ENCODE measurements at places on chromosomes 5 and 9.

DNA sequence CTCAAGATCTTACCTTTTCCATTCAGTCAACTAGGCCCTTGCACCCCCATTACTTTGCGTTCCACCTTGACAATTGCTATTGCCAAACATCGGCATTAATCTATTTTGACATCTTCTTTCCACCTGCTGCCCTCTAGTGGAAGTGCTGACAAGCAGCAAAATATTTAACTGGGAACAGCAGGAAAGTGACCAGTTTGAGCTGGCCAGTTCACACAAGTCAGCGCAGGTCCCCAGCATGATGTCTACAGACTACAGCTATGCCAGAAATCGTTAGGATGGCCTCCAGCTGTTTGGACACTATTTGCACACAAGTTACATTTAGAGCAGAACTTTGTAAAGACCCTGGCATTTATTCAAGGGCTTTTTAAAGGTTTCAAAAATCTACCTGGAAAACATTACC is 160.1 kb downstream of the GHR start:
- DNase-seq, result peak; percentile 34

- DNase-seq, result no peak
Measured at GRCh38 chr5:53276825-53277224, 167.3 kb upstream of the MOCS2 start.

DNA sequence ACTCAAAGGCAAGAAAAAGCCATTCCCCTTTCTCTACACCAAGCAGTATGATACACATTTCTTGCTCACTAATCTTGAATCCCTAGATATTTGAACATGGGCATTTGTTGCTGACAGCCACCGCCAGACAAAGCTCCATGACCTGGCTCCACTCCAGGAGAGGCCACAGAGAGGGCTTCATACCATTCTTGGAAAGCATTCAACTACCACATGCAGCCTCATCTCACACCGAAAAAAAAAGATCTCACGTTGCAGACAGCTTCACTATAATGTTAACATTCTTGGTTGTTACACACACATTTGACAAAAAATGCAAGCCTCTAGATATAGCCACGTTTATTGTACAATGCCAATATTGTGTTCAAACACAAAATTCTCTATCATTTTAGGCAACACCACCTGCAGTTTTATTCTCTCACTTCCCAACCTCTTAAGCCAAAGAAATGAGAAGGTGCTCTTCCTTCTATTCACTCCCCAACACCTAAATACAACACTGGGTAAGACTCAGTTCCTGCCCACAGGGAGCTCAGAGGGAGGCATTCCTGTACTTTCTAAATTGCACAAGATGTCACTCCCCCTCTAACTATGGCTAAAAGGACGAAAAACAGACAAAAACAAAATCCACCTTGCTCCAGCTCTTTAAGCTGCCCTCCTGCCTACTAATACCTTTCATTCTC is 222.4 kb downstream of the TSSK1B start:
- no peak for DNase-seq

GRCh38 chr5:151253605-151253950 is 593 bp downstream of the GM2A start:
- DNase-seq, result no peak
